Caco-2 (cell line): ENCODE measurements at places on chromosomes 12 and 14. TPM values are rescaled to one million over a fixed set of nuclear protein-coding genes. Genes with fewer than 3 reads are reported as not detected.
A peak's percentile ranks its signal among the peaks of the same experiment; 100 is the strongest.

Gene CLIP1
- total RNA-seq: 80.9 and 85.0 TPM in 2 replicates

- DNase-seq: no peak
These were observed 68.9 kb downstream of the RASSF8 start for GRCh38 chr12:26027401-26027800.

GRCh38 chr12:5442251-5443006 lies 10.5 kb downstream of the NTF3 start:
- DNase-seq: peak; percentile 65

Gene LRFN5
- total RNA-seq: not detected in 2 replicates

GRCh38 chr14:100849115-100849781 lies 23.3 kb downstream of the MEG3 start:
- DNase-seq: no peak

DNA sequence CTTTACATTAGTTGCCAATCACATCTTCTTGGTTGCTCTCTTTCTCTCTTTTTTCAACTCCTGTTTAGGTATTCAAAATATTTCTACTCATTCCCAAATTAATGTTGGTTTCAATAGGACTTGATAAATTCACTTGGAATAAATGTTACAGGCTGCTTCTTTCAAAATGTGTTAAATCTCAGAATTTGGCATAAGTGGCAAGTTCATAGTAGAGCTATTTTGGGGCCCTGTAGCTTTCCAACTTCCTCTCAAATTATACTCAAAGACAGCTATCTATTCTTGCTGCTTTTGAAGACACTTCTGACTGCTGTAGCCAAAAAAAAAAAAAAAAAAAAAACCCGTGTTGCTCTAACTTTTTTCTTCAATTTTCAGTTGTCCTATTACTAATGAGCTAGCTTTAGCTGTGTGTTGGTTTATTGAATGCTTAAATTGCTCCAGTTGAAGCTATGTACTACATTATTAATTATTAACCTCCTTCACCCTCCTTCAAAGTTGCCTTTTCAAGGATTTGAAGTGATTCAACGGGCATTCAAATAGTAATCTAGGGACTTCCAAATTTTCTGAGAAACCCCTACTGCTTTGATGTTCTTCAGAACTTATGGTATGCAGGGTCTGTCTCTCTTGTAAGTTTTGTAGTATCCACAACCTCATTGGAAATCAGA lies 554.6 kb upstream of the FLRT2 start:
- DNase-seq: no peak

Gene ALX1
- total RNA-seq: not detected in 2 replicates

Gene LRRC10
- not detected in 2 replicates for total RNA-seq

DNA sequence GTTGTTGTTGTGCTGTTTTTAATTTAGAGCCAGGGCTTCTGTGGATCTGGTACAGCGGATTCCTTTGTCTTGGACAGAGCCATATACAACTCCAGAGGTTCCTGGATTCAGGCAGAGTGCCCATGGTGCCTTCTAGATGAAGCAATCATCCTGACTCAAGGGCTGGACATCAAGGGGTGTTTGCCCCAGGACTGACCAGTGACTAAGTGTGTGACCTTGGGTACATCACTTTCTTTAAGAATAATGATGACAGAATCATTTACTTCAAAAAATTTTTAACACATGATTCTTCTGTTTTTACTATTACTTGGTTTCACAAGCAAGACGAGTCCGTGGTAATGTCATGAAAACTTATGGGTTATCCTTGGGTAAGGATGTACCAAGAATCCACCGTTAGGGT lies 397.3 kb downstream of the ZFP36L1 start:
- DNase-seq: no peak

- DNase-seq: no peak
These were observed 150.8 kb downstream of the HELB start for GRCh38 chr12:66453120-66453519.

DNA sequence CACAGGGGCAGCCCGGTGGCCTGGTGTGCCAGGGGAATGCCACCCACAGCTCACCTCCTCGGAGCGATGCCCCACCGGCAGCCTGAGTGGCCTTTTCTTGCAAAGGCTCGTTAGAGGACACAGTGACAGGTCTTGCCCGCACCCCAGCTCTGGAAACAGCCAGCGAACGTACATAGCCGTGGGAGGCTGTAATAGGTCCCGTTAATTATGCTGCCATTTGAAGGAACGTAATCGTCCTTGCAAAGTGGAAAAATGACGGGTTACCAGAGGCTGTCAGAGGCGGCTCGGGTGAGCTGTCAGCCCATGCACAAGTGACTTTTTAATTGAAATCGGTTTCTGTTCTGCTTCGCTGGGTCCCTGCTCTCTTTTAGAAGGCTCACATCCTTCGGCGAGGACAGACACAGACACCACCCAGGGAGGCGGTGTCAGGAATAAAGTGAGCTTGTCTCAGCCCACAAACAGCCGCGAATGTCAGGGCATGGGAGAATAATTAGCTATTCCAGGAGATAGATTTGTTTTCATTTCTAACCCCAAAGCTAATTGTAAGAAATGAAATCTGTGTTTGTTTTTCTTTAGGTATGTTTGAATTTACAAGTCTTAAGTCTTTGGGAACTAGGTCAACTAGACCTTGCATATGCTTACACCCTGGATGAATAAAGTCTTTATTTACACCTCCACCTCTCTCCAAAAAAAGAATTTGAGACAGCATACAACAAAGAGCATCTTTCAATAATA lies 77.2 kb upstream of the RFLNA start:
- no peak for DNase-seq

- no peak for DNase-seq
These were observed 96.9 kb downstream of the FIGNL2 start for GRCh38 chr12:51751661-51752060.

- DNase-seq: no peak
These were observed 14.0 kb upstream of the KCNH3 start for GRCh38 chr12:49524660-49525324.

Gene GALNT6
- total RNA-seq: 170 and 190 TPM in 2 replicates

Gene GPRC5D
- total RNA-seq: not detected in 2 replicates

Gene SLC10A1
- 2.6 and 3.8 TPM in 2 replicates for total RNA-seq

DNA sequence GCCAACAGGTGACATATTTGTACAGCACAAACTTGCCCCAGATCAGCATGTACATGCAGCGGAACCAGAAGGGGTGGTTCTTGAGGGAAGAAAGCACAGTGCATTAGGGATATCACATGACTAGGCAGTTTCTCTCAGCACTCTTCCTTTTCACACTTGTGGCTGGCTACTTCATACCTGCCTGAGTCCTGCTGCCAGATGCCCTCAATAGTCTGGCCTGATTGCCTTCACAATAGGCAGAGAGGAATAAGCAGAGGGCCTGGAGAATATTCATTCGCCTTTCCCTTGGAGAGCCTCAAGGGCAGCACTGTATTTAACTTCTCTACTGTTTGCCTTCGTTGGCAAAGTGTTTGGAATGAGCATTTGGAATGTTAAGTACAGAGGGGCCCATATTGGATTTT lies 7.9 kb downstream of the EMG1 start:
- peak; percentile 74 for DNase-seq

DNA sequence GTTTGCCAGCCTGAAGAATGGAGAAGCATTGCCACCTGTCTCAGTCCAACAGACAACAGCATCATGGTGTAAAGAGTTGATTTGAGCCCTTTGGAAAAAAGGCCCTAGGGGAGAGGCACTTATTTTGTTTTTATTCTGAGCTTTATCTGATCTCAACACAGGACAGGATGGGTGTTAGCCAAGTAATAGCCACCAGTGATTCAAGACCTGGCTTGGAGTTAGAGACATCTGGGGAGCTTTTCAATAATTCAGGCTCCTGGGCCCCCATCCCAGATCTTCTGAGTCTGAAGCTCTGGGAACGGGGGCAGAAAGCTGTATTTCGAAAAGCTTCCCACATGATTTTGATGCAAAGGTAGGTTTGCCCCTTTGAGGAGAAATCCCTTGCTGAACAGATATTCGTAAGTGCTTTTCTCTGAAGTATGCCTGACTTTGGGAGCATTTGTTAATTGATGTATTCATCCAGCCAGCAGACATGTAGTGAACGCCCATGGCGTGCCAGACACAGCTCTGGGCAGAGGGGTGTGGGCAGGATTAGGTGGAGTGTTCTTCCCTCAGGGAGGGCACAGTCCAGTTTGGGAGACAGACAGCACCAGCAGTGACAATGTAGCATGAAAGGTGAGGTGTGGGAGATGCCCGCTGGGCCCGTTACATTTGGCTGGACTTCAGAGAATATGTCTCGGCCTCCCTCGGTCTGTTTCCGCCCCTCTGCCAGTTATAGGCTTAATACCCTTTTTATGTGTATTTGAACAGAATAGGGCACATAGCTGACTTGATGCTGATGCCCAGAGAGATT lies 72.5 kb downstream of the TSPAN9 start:
- no peak for DNase-seq

- DNase-seq: no peak
These were observed 97.1 kb downstream of the BCL2L14 start for GRCh38 chr12:12167847-12168246.

GRCh38 chr12:104680070-104680469 lies 223.3 kb downstream of the CHST11 start:
- DNase-seq: peak; percentile 11

Gene KLHL33
- total RNA-seq: not detected in 2 replicates

DNA sequence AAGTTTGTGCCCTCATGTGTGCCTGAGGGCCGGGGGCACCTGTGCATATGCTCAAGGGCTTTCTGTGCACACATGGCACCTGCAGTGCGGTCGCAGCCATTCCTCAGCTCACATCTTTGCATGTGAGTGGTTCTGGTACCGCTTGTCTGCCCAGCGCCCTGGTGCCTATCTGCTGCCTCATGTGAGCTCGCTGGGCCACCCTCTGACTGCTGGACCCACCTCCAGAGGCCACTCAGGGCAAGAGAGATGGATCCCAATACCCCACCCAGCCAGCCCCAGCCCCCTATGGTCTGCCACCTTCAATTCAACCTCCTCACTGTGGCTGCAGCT lies 5.4 kb upstream of the AMN start:
- DNase-seq: no peak

DNA sequence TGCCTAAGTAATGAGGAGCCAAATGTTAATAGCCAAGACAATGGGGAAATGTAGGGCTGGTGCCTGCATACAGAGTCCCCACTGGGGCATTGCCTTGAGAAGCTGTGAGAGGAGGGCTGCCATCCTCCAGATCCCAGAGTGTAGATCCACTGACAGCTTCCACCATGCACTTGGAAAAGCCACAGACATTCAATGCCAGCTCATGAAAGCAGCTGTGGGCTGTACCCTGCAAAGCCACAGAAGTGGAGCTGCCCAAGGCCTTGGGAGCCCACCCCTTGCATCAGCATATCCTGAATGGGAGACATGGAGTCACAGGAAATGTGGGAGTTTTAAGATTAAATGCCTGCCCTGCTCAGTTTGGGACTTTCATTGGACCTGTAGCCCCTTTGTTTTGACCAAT lies 244.7 kb downstream of the BTG1 start:
- no peak for DNase-seq

Gene IFNG-AS1
- not detected in 2 replicates for total RNA-seq

DNA sequence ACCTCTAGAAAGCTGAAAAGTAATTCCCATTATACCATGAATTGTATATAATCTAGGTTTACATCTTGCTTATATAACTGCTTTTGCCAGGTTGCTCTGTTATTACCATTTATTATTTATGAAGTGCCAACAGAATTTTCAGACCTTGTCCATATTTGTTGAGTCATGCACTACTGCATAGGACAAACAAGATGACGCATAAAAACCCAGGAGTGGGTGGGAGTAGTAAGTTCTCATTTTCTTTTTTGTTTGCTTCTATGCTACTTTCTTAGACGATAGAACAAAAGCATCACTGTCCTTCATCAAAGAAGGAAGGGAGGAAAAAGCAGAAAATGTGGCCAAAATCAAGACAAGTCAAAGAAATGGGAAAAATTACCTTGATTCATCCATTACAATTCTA lies 119.0 kb upstream of the RASSF8 start:
- DNase-seq: no peak

GRCh38 chr14:99633141-99633540 lies 11.8 kb upstream of the HHIPL1 start:
- DNase-seq: no peak

DNA sequence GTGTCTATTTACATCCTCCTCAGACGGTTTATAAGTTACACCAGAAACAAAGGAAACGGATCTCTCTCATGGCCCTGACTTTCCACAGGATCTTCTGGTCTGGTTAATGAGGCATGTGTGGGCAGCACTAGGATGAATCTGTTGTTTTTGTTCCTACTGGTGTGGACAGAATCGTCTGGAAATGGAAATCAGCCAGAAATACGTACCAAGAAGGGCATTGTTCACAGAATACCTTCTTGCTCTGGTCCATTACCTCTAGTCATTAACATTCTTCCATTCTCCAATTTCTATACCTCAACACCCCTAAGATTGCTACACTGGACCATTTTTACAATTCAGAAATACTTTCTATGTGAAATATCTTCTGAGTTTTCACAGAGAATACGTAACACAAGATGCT lies 86.0 kb downstream of the TPH2 start:
- no peak for DNase-seq
